ENCODE measurements at places on chromosomes 13 and 19. TPM values are rescaled to one million over a fixed set of nuclear protein-coding genes. Genes with fewer than 3 reads are reported as not detected.

The ITGBL1 gene
- total RNA-seq: 62.8 TPM

The LILRB5 gene
- total RNA-seq: not detected

The ZNF493 gene
- 16.6 TPM for total RNA-seq

The SMIM24 gene
- total RNA-seq: not detected

The FGF21 gene
- 0.78 TPM for total RNA-seq

The KBTBD6 gene
- total RNA-seq: 4.3 TPM

The ZNF540 gene
- 0.25 TPM for total RNA-seq

The LRRC63 gene
- 0.28 TPM for total RNA-seq

The KDELR1 gene
- total RNA-seq: 220 TPM

The LYPD5 gene
- total RNA-seq: 2.6 TPM

The VSTM2B gene
- total RNA-seq: not detected

The LILRB3 gene
- total RNA-seq: not detected

GRCh38 chr13:51257187-51257586 lies 35.0 kb downstream of the FAM124A start:
- no peak for DNase-seq

GRCh38 chr19:10278935-10279334 lies 7.8 kb upstream of the ICAM4 start:
- no peak for DNase-seq

DNA sequence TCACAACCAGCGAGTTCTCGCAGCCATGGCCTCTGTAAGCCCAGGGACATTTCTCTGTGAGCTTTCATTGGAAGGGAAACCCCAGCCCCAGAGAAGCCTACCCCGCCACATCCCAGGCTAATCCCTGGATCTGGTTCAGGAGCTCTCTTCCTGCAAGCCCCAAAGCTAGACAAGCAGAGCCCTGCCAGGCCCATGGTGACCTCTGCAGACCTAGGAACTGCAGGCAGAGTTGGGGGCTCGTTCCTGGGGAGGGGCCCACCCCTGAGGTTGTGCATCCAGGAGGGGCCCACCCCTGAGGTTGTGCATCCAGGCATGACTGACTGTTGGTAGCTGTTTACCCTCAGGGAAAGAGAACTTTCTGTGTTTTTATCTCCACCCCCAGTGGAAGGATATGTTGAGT lies 21.7 kb downstream of the KCTD15 start:
- no peak for DNase-seq

DNA sequence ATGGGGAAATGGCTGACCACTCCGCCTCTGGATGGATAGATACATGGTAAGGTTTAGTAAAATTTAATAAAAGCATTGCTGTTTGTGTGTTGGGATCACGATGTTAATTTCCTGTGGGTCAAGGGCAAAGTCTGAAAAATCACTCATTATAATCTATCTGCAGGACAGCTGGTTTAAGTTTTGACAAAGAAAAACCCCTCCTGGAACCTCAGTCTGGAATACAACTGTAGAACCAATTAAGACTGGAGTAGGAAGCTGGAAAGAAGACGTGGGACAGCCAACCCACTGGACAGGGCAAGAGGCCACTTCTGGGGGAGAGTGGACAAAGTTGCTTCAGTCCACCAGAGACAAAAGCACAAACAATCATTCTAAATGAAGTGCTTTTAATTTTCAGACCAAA lies 1.6 kb upstream of the PRKACA start:
- DNase-seq: no peak

- DNase-seq: no peak
Observed at GRCh38 chr19:46859637-46860124, 1.1 kb upstream of the ARHGAP35 start.

- no peak for DNase-seq
Observed at GRCh38 chr19:28443361-28443760, 769.6 kb downstream of the UQCRFS1 start.

DNA sequence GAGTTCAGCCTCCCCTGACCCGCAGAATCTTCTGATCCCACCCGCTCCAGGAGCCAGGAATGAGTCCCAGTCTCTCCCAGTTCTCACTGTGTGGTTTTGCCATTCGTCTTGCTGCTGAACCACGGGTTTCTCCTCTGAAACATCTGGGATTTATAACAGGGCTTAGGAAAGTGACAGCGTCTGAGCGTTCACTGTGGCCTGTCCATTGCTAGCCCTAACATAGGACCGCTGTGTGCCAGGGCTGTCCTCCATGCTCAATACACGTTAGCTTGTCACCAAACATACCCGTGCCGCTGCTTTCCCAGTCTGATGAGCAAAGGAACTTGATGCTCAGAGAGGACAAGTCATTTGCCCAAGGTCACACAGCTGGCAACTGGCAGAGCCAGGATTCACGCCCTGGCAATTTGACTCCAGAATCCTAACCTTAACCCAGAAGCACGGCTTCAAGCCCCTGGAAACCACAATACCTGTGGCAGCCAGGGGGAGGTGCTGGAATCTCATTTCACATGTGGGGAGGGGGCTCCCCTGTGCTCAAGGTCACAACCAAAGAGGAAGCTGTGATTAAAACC lies 1.1 kb upstream of the APOE start:
- no peak for DNase-seq

- no peak for DNase-seq
Observed at GRCh38 chr13:34521171-34521570, 420.9 kb upstream of the NBEA start.

DNA sequence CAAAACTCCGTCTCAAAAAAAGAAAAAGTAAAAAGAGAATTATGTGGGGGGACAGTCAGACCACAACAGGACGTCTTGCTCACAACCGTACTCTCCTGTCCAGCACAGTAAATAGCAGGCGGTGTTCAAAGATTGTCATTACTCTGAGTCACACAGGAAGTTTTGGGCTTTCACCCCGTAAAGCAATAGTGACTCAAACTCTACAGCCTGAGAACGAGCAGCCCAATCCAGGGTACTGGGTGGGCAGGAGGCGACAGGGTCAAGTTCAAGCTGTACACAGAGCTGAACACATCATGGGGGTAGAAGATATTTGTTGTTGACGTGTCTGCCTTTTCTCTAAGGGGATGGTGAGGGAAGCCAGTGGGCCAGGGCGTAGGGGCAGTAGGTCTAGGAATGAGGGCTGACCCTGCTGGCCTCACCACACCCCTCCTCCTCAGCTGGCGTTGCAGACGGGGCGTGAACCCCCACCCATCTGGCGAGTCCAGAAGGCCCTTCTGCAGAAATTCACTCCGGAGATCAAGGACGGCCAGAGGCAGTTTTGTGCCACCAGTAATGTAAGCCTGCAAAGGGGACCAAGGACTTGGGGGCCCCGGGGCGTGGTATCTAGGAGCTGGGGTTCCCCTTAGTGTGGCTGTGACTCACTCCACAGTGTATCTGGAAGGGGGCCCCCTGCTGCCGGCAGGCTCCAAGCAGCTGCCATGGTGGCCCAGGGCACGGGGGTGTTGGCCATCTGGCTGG lies 23.3 kb downstream of the PRR12 start:
- DNase-seq: peak; percentile 50

- DNase-seq: peak; percentile 81
Observed at GRCh38 chr19:1017115-1017905, 3.6 kb downstream of the TMEM259 start.

DNA sequence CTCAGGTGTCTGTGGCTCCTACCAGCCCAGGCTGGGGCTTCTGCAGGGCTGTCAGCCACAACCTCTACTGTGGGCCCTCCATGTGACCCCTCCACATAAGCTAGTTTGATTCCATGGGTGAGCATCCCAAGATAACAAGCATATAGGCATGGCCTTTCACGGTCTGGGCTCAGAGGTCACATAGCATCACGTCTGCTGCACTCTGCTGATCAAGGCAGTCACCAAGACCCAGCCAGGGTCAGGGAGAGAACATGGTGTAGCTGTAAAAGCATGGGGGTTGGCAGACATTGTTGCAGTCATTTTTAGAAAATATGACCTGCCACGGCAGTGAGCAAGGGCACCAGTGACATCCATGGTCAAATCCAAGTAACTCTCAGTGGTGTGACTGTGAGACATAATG lies 698.8 kb downstream of the UQCRFS1 start:
- no peak for DNase-seq

DNA sequence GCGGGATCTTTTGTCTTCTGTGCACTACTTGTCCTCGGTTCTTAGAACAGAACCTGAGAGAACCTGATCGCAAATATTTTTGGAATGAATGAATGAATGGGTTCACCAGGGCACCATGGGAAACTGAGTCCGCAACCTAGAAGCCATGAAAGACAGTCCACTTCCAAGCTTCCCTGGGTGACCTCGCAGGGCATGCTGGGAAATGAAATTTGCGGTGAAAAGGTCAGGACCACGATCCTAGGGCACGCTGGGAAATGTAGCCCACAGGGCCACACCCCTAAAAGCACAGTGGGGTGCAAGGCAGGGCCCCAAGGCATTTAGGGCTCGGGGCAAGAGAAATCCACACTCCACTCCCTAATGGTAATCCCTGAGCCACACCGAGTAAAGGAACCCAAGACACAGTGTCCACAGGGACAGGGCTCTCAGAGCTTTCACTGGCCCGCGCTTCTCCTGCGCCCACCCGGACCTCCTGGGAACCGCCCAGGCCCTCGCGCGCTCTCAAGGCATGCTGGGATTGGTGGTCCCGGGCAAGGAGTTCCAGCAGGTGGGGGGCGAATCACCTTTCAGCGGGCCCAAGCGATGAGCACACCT lies 1.1 kb upstream of the PPP1R12C start:
- no peak for DNase-seq

GRCh38 chr19:18496167-18496979 lies 25.5 kb downstream of the ELL start:
- peak; percentile 83 for DNase-seq

DNA sequence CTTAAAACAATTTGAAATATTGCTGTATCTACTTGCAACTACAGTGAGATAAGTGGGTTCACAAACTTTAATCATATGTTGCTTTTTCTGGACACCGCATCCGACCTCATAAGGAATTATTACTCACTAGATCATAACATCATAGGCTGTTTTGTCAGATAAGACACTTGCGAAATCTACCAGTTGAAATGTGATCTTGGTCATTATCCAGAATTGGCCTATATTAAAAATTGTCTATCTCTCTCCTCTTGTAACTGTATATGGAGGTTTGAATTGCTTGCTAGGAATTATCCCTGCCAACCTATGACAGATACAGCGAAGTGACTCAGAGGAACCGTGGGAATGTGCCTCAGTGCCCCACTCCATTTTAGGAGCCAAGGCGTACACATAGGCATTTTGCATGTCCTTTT lies 117.0 kb upstream of the POSTN start:
- DNase-seq: peak; percentile 82

GRCh38 chr13:73054712-73055111 lies 4.1 kb upstream of the KLF5 start:
- no peak for DNase-seq

- DNase-seq: no peak
Observed at GRCh38 chr13:26811581-26811980, 51.0 kb upstream of the GPR12 start.

DNA sequence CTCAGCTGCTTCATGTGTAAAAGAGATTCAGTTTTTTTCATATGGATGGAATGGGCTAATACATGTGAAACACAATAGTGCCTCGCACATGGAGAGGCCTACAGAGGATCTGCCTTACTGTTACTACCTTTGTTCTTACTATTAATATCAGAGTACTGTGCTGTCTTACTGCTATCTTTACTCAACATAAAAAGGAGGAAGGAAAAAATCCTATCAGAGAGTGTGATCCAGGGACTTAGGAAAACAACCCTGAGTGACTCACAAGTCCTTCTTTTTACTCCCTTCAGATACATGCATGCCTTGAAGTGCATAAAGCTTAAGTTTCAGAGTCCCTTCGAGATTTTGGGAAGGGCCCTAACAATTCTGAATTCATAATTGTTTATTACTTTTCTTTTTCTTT lies 136.8 kb downstream of the TBC1D4 start:
- no peak for DNase-seq

DNA sequence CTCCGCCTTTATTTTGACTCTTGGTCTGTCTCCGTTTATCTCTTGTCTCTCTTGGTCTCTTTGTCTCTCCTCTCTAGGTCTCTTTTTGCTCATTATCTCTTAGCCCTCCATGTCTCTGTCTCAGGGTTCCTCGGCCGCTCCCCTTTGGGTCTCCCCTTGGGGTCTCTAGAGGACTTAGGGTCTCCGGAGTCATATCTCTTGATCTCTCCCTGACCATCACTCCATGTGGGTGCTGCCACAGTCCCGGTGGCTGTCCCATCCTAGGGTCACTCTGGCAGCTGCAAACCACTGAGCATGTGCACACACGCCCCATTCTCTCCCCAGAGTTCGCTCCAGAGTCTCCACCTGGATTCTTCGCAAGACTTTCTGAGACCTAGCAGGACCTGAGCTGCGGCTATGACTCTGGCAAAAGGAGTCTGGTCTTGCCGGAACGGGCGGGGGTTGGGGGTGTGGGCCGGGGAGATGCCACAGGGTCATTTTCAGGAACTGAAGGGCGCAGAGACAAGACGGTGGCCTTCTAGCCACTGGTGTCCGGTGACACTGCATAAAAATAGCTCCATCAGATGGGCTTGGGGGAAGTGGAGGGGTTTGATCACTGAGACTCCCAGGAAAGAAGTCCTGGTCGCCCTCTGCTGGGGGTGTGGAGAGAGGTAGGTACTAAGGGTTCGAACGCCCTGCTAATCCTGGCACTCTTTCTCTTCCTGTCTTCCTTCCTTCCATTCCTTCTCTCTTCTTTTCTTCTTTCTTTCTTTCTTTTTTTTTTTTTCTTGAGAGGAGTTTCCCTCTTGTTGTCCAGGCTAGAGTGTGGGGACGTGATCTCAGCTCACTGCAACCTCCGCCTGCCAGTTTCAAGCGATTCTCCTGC lies 1.2 kb upstream of the KCNA7 start:
- DNase-seq: no peak

DNA sequence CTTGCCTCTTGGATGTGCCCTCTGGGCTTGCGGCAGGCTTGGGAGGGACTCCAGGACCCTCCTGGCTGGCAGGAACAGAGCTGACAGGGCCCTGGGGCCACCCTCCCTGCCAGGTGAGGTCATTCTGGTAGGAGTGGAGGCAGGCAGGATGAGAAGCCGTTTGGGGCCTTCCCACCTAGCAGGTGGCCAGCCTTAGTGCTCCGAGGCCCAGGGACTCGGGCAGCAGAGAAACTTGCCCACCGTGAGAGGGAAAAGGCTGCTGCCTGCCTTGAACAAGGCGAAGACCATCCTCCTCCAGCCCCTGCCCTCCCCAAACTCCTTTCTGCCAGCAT lies 8.5 kb downstream of the RFX1 start:
- DNase-seq: no peak

DNA sequence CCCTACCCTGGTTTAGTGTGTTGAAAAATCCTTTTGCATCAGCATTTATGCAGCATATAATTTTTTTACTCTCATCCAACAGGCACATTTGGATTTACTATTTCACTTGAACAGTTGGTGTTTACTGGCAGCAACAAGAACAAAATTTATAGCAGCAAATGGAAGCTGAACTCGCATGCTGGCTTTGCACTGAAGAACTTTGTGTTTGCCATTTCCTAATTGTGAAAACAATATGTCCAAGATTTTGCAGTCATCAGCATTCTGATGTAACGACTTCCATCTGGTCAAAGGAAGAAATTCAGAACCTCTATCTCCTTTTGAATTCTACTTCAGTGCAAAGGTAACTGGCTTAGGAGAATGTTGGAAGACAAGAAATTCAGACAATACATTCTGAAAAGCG lies 131.0 kb downstream of the DLEU7 start:
- DNase-seq: no peak

DNA sequence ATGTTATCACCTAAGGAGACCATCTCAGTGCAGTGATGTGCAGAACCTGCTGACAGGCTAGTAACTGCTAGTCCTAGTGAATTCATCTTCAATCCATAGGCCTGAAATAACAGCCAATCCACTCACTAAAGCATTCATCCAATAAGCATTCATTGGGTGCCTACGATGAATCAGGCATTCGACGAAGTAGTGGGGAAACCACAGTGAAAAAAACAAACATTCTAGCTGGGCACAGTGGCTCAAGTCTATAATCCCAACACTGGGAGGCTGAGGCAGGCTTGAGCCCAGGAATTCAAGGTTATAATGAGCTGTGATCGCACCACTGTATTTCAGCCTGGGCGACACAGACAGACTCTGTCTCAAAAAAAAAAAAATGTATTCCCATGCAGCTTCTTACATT lies 135.6 kb downstream of the RNF17 start:
- DNase-seq: no peak

All from PC-9 (cell line).